ENCODE measurements at places on chromosomes 5 and 9.
A peak's percentile ranks its signal among the peaks of the same experiment; 100 is the strongest.

DNA sequence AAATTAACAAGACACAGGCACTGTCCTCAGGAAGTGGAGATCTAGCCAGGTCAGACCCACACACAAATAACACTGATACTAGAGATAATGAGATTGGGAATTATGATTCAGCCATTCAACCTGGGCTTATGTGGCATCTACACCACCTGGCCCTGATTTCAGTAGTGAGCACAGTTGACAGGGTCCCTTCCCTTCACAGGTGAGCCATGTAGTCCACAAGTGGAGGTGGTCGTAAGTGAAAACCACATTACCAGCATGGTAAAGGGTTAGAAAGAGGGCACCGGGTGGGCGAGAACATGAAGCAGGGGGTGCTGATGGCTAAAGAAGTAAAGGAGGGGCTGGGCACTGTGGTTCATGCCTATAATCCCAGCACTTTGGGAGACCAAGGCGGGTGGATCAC, 48.3 kb upstream of the IL17B start:
- no peak for DNase-seq

- DNase-seq = no peak
Observed at GRCh38 chr5:132202711-132203463, 24.8 kb downstream of the P4HA2 start.

DNA sequence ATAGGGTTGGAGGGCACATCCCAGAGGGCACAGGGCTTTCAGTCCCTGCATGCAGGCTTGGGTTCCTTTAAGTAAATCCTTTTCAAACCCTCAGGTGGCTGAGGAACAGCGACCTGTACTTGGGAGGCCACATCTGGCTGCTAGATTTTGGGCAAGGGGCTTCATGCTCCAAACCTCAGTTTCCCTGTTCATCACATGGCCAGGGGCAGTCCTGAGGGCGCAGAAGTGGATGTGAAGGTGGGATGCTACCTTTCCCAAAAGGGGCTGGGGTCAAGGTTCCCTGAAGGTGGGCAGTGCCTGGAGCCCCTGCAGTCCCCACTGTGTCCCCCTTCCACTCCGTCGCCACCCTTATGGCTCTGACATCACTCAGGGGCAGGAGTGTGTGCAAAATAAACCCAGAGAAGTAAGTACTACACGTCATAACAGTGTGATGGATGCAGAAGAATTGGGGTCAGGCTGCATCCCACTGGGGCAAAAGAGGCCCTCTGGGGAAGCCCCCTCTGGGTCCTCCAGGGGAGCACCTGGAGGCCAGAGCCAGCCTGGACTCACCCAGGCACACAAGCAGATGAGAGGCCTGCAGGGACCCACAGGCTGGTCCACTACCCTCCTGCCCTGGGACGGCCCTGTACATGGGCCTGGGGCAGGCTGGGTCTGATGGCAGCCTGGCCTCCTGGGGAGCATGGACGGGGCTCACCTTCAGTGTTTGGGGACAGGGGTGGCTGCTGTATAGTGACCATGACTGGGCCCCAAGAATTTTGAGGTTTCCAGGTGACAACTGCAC, 1.9 kb upstream of the CARD19 start:
- no peak for DNase-seq

DNA sequence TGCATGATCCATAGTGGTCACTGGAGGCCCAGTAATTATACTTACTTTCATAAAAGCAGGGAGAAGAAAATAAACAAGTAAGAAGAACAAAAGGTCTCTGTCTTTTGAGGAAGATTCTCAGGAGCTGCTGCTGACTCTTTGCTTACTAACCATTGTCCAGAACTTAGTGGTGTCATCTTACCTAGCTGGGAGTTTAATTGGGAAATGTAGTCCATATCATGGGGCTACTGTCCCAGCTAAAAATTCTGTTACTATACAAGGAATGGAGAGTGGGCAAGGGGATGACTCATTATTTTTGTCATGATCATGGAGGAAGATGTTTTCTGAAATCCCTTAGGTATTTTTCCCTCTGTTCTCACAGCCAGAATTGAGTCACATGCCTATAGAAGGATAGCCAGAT, 639.3 kb downstream of the MTRR start:
- DNase-seq = no peak

- no peak for DNase-seq
Observed at GRCh38 chr5:132499440-132500243, 9.1 kb upstream of the IRF1 start.

- DNase-seq = no peak
Observed at GRCh38 chr5:147694772-147695171, 87.8 kb downstream of the JAKMIP2 start.

GRCh38 chr9:4371108-4371507, 71.2 kb upstream of the GLIS3 start:
- no peak for DNase-seq

- no peak for DNase-seq
Observed at GRCh38 chr9:117265253-117265652, 149.6 kb downstream of the ASTN2 start.

GRCh38 chr9:3848445-3849114, 322.8 kb upstream of the RFX3 start:
- no peak for DNase-seq

- no peak for DNase-seq
Observed at GRCh38 chr9:133818444-133818843, 80.3 kb upstream of the SARDH start.

DNA sequence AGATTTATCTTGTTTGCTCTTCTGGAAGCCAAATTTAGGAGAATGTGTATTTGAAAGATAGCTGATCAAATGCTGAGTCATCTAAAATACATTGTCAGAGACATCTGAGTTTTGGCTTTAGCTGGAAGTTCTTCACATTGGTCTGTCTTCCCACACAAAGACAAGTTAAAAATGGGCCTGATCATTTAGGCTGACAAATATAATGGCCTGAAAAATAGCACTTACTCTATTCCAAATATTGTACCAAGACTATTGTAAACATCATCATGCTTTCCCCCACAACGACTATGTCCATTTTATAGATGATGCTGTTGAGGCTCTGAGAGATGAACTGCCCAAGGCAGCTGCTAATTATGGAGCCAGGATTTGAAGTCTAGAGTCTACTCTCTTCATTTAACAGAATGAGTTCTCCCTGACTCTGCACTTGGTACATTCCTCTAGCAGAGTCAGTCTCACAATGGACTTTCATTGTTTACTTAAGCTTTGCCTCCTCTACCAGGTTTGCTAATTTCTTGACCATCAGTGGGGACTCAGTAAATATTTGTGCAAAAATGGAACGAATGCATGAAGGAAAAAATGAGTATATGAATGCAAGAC, 619.4 kb upstream of the KLF4 start:
- DNase-seq = no peak

- DNase-seq = no peak
Observed at GRCh38 chr5:15757103-15757502, 257.1 kb downstream of the FBXL7 start.

DNA sequence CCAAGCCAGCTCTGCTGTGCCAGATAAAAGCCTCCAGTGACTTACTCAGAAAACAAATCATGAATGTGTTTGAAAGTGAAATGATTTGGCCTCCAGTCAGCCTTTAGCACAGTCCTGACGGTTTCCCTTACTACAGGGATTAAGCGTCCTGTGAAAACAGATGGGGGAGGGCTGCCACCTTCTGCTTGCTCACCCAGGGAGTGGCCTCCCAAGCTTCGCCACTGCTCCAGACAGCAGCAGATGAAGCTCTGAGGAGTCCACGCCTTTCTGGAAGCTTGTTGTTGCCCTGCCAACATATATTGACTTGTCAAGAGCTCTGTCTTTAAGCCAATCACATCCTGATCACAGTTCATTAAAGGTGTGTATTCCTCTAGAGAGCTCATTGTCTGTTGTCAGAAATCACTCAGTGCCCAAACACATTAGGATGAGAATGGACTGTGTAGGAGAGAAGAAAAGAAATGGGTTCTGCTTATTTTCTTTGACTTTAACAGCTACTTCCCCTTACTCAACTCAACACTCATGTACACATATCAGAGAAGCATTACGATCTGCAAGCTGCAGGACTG, 4.9 kb upstream of the FYB1 start:
- DNase-seq = peak; percentile 53

- DNase-seq = no peak
Observed at GRCh38 chr5:126920291-126920690, 110.1 kb downstream of the MARCHF3 start.

DNA sequence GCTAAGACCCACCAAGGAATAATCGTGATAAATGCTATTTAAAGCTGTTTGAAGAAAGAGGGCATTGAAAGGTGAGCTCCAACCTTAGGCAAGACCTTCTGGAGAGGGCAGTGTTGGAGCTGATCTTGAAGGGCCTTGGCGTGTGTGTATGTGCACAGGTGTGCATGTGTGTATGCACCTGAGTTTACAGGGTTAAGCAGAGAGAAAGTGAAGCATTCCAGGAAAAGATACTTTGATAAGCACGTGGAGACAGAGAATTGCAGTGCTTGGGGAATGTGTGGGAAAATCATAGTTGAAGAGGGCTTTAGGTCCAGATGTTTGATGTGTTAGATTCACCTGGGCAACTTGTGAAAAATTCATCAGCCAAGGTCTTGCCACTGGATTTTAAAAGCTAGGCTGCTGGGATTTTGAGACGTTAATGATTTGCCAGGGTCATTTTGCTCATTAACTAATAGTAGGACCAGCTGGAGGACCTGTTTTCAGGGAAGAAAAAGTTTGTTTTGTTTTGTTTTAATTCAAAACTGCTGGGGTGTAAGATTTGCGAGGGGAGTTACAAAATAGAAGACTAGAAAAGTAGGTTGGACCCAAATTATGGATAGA, 78.3 kb upstream of the ANKRD55 start:
- DNase-seq = no peak

GRCh38 chr5:13643734-13644133, 300.8 kb downstream of the DNAH5 start:
- no peak for DNase-seq

- DNase-seq = no peak
Observed at GRCh38 chr5:84287951-84288350, 96.7 kb downstream of the EDIL3 start.

GRCh38 chr5:74892921-74893320, 26.7 kb upstream of the FAM169A start:
- no peak for DNase-seq

- DNase-seq = no peak
Observed at GRCh38 chr5:40376566-40376965, 303.1 kb upstream of the PTGER4 start.

DNA sequence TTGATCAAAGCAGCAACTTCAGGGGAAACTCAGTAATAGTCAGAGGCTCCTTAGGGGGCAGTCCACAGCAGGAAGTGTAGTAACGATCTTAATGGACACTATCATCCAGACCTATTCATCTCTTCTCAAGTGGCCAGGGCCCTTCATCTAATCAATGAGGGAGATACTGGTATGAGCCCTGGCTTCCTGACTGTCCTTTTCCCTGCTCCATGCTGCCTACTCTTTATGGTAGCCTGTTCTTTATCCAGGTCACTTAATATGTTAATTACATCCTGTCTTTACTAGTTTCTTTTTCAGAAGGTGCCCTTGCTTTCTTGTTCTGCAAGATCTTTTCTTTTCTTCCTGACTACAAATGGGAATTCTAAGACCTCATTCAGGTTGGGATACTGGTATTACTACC, 197.1 kb downstream of the CAVIN4 start:
- DNase-seq = no peak

DNA sequence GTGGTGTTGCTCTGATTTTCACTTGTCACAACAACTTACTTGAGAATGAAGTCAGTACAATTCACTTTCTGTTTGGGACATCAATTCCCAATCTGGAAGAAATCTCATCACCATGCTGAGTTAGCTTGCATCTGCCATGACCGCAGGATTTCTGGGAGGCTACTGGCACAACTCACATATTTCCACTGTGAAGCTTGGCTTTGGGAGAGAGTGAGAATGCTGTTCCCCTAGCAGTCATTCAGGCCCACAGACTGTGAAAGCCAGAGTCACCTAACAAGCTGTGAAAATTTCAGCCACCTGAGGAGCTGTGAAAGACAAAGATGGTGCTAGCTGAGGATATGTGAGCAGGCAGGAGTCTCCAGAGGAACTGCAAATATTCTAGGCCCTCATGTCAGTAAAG, 365.2 kb upstream of the TUSC1 start:
- DNase-seq = no peak

DNA sequence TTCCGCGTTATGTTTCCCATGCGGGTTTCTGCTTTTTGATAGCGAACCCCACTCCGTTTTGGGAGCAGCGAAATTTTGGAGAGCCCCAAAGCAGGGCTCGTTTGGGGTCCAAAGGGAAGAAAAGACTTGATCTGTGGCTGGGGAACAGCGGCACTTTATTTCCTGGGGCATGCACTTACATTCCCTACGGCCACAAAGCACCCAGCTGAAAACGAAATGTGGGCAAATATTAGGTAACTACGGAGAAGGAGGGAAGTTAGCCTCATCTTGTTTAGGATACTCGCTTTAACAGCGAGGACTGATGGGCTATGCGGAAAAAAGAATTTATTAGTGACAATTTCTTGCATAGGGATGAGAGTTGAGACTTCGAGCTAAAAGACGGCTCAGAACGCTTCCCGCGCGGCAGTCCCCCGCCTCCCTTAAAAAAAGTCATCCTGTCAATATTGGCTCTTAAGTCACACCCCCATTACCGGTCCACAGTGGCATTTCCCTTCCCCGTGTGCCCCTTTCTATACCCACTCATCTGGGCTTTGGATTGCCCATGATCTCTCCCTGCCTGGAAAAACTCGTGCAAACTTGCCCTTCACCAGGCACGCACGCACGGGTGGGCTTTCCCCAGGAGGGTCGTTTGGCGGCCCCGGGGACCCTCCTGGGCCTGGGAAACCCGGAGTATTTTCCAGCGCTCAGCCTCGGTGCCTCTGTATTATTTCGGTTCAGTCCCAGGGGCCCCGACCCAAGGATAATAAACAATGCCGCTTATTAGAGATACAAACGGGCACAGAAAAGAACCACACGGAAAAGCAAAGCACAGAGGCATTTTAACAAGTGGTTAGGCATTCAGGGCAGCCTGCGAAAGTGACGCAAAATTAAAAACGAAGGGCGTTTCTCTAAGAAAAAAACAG, 35.8 kb upstream of the NFIB start:
- DNase-seq = no peak

DNA sequence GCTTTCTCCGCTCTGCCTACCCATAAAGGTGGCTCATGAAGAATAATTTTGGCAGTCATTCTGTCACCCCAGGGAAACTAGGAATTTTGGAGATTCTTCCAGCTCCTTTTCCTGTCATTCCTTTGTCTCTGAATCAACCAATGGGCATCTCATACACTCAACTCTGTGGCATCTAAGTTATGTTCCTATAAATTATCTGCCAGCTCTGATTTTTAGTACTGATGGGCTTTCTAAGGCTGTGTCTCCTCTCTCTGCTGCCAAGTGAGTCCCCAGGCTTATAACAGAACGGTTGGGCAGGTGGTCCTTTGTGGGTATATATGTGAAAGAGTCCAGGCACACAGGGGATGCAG, 226.8 kb downstream of the NMUR2 start:
- no peak for DNase-seq

DNA sequence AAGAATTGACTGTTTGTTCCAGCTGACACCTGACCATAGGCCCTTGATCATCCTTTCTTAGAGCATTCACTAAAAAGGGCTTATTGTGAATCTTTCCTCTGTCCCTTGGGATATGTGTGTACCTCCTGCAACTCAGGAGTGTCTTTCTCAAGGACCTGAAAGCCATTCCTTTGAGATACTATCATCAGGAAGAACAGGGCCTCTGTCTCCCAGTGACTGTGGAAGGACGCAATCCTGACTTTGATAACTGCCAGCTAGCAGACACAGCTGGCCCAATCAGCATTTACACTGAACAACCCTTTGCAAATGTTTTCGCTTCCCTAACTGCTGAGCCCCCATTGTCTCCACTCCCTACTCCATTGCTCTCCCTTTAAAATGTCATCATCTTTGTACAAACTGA, 144.4 kb downstream of the RMI1 start:
- no peak for DNase-seq

- DNase-seq = no peak
Observed at GRCh38 chr5:171433352-171433698, 13.9 kb downstream of the FGF18 start.
